ENCODE measurements at places on chromosomes 16 and 17. TPM values are rescaled to one million over a fixed set of nuclear protein-coding genes. Genes with fewer than 3 reads are reported as not detected.

DNA sequence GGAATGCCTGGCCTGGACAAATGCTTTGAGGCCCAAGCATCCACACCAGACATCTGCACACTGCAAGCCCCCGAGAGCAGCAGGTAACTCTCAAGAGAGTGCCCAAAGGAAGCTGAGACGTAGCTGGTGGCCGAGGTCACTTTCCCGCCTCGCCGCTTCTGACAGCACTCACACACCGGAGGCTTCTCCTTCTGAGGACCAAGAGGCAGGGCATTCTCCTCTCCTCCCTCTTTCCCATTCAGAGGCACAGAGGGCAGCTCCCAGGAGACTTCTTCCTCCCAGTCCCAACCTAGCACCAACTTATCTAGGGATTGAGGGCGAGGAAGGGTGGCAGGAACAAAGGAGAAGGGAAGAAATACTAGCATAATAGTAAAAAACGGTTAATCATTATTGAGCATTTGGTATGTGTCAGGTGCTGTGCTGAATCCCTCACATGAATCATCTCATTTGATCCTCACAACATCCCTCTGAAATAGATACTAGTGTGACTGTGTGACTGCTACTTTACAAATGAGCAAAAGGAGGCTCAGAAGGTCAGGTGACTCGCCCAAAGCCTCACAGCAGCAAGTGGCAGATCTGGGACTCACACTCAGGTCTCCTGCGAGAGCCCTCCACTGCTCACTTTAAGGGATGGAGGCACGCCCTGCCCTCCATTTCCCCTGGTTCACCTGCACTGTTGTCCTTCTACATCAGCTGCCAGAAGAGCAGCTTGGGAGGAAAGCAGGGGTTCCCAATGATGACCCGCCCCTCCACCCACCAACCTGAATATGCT, 41.8 kb downstream of the MYO18A start:
- H3K36me3 ChIP-seq: peaks cover 11% of the 10 kb centered on the region
- H3K27ac ChIP-seq: 0 out of 2 replicates have a peak overlapping the region, but pooled peaks have one; percentile 19
- H3K4me3 ChIP-seq: no peak overlapping the region

DNA sequence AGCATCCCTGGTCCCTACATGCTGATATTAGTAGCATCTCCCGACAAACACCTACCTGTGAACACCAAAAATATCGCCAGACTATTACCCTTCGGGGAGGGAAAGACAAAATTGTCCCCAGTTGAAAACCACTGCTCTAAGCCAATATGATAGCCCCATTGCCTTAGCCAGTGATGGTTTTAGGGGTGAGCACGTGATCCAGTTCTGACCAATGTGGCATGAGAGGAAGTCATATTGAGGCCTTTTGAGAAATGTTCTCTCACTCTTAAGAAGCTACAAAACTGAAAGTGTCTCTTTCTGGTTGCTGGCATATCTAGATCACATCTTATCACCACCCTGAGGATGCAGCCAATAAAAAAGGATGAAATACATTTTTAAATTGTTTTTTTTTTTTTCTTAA, 136.3 kb downstream of the GRIN2A start:
- no peaks in the 10 kb centered on the region for H3K36me3 ChIP-seq
- H3K27ac ChIP-seq: no peak overlapping the region
- no peak overlapping the region for H3K4me3 ChIP-seq
- no peak for DNase-seq

DNA sequence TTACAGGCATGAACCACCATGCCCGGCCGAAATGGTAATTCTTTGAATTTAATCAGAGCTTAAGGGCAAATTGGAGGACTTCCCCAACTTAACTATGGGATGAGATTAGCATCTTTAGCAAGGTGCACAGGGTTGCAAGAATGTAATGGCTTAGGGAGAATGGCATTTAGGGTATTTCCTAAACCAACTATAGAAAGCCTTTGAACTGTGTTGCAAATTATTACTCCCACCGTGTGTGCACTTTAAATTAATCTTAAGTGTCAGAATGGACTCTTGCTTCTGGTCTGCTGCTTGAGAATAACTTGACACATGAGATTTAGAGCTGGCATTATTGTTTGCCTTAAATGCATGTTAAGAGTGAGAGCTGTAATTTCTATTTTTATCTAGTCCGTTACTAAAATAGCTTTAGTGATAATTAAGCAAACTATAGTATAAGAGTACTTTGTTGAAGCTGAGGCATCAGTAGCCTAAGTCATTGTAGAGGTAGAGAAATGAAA, 59.8 kb downstream of the TUBD1 start:
- peaks cover 91% of the 10 kb centered on the region for H3K4me1 ChIP-seq
- H3K27me3 ChIP-seq: no peaks in the 10 kb centered on the region
- peak overlapping the region; percentile 99 for H3K27ac ChIP-seq
- no peaks in the 10 kb centered on the region for H3K36me3 ChIP-seq
- peak; percentile 98 for DNase-seq
- H3K4me3 ChIP-seq: no peak overlapping the region

ALKBH5 gene
- total RNA-seq: 117 TPM

TMC7 gene
- 4.4 TPM for total RNA-seq

GRCh38 chr16:88647178-88648070, 3.4 kb downstream of the CYBA start:
- no peaks in the 10 kb centered on the region for H3K4me1 ChIP-seq
- no peaks in the 10 kb centered on the region for H3K36me3 ChIP-seq
- H3K27me3 ChIP-seq: peaks cover 13% of the 10 kb centered on the region
- no peak for DNase-seq
- no peak overlapping the region for H3K27ac ChIP-seq
- H3K4me3 ChIP-seq: no peak overlapping the region

SLC52A1 gene
- 0.28 TPM for total RNA-seq

- peaks cover 25% of the 10 kb centered on the region for H3K4me1 ChIP-seq
- no peak for DNase-seq
- no peak overlapping the region for H3K4me3 ChIP-seq
- H3K36me3 ChIP-seq: peaks cover 68% of the 10 kb centered on the region
Measured at GRCh38 chr17:56908001-56908542, 5.8 kb downstream of the TRIM25 start.

- H3K4me1 ChIP-seq: no peaks in the 10 kb centered on the region
- peak; percentile 81 for DNase-seq
- no peaks in the 10 kb centered on the region for H3K27me3 ChIP-seq
- no peaks in the 10 kb centered on the region for H3K36me3 ChIP-seq
- H3K27ac ChIP-seq: no peak overlapping the region
Measured at GRCh38 chr17:81066072-81066471, 31.1 kb downstream of the BAIAP2 start.

GRCh38 chr16:81515281-81515680, 70.7 kb downstream of the CMIP start:
- no peaks in the 10 kb centered on the region for H3K27me3 ChIP-seq
- 0 out of 2 replicates have a peak, but pooled peaks cover 8% of the 10 kb centered on the region for H3K36me3 ChIP-seq
- H3K4me3 ChIP-seq: no peak overlapping the region
- DNase-seq: no peak
- peak overlapping the region; percentile 82 for H3K27ac ChIP-seq

PRSS36 gene
- 6.8 TPM for total RNA-seq

DNA sequence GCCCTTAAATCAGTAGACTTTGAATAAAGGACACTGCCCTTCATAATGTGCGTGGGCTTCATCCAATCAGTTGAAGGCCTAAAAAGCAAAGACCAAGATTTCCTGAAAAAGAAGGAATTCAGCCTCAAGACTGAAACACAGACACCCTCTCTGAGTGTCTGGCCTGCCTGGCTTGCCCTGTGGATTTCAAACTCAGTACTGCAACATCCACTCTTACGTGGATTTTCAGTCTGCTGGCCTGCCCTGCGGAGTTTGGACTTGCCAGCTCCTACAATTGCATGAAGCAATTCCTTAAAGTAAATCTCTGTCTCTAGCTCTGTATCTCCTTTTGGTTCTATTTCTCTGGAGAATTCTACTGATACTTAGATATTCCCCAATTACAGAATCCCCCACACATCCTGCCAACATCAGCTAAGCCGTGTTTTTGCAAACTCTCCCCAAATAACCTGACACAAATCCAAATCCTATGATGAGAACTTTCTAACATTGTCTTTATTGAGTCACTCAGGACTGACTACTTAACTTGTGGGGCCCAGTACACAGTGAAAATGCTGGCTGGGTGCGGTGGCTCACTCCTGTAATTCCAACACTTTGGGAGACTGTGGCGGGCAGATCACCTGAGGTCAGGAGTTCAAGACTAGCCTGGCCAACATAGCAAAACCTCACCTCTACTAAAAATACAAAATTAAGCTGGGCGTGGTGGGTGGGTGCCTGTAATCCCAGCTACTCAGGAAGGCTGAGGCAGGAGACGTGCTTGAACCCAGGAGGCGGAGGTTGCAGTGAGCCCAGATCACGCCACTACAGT, 7.2 kb upstream of the TNFRSF17 start:
- H3K27ac ChIP-seq: no peak overlapping the region
- no peak overlapping the region for H3K4me3 ChIP-seq
- H3K27me3 ChIP-seq: no peaks in the 10 kb centered on the region
- no peak for DNase-seq
- H3K36me3 ChIP-seq: no peaks in the 10 kb centered on the region

WFIKKN1 gene
- total RNA-seq: 9.2 TPM

DNA sequence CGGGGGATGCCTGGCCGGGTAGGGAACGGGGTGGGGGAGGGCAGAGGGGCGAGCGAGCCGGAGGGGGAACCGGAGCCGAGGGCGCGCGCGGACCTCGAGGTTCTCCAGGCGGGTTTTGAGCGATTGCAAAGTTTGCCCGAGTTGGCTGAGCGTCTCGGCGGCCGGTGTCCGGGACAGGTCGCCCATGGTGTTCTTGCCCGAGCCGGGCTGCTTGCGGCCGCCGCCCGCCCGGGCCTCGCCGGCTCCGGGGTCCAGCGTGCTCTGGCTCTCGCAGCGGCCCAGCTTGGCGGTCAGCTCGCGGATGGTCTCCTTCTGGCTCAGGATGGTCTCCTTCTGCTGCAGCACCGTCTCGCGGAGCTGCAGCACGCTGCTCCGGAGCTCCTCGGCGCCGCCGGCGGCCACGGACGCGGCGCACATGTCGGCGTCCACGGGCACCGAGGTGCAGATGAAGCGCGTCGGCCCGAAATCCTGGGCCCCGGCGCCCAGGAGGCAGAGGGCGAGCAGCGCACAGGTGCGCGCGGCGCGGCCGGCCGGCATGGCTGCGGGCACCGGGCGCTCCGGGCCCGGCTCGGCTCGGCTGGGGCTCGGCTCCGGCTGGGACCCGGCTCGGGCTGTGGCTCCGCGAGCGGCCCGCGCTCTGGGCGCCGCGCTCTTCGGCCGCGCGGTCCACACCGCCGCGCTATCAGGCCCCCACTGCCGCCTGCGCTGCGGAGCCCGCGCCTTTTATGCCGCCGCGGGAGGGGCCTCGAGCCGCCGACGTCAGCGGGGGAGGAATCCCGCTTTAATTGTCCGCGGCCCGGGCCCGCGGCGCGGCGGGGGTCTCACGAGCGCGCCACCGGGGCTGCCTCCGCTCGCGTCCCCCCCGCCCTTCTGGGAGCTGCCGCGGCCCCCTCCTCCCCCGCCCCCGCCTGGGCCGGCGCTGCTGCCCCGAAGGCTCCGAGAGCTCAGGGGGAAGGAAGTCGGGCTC, at the start of gene NPTX1:
NPTX1 (minus strand) TSS at position 698 of the 967 bp plus-strand sequence; CDS start at position 537, 161 bp downstream.
- H3K4me3 ChIP-seq: peak within 1 kb of the TSS; percentile 43
- H3K36me3 ChIP-seq: no peaks in the 10 kb centered on the region
- peaks cover 25% of the 10 kb centered on the region for H3K27me3 ChIP-seq
- peaks cover 12% of the 10 kb centered on the region for H3K4me1 ChIP-seq
- DNase-seq: peak; percentile 18

DNA sequence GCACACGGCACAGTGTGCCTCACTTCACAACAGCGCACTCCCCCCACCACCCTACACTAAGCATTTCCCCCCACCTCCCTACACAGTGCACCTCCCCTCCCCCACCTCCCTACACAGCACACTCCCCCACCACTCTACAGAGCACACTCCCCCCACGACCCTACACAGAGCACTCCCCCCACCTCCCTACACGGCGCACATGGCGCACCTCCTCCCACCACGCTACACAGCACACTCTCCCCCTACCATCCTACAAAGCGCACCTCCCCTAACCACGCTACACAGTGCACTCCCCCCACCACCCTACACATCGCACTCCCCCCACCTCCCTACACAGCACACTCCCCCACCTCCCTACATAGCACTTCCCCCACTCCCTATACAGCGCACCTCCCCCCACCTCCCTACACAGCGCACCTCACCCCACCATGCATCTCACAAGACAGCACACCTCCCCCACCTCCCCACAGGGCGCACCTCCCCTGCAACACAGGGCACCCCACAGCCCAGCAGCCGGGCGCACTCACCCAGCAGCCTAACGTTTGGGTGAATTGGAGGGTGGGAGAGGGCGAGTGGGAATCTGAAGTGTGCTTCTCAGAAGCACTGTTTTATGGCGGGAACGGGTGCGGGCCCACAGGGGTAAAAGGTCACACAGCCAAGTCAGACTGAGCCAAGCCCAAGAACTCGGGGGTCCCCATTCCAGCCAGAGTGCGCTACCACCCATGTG, 10.3 kb downstream of the KNOP1 start:
- H3K4me1 ChIP-seq: no peaks in the 10 kb centered on the region
- no peaks in the 10 kb centered on the region for H3K27me3 ChIP-seq
- no peak for DNase-seq
- H3K36me3 ChIP-seq: peaks cover 40% of the 10 kb centered on the region
- no peak overlapping the region for H3K4me3 ChIP-seq

DNA sequence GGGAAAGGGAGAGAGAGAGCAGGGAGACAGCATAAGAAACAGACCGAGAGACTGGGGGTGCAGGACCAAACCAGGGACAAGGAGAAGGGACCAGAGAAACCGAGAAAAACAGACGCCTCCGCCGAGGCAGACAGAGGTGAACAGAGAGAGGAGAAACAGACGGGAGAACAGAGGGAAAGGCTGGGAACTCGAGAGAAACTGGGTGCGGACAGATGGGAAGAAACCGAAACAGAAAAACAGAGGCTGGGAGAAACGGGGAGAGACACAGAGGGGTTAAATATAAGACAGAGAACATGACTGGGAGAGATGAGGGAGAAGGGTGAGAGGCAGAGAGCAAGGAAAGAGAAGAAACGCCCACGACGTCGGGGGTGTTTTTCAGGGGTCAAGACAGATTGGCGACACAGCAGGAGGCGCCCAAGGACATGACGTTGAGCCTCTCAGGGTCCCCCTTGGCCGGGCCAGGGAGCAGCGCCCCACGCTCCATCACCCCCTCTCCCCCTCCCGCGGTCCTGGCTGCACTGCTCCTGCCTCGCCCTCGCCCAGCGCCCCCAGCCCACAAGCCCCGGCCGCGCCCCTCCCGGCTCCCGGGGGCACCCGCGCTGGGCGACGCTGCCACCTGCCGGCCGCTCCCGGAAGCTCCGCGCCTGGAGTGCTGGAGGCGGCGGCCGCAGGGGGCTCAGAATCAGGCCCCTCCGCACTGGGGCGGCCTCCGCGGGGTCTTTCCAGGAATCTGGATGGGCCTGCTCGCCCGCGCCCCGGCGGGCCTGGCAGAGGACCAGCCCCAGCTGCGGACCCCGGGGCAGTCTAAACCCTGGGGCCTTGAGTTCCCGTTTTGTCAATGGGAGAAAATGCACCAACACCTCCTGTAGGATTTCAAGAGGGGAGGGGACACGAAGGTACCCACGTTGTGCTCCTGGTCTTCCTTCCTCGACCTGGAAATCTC, 1.3 kb upstream of the TMEM92 start:
- DNase-seq: no peak
- no peaks in the 10 kb centered on the region for H3K27me3 ChIP-seq
- no peaks in the 10 kb centered on the region for H3K36me3 ChIP-seq
- no peak overlapping the region for H3K27ac ChIP-seq
- peak overlapping the region; percentile 51 for H3K4me3 ChIP-seq

All from PC-9 (cell line).